Esophagus muscularis mucosa (tissue), 4 donors: ENCODE measurements at places on chromosomes 2 and 18.

- H3K36me3 ChIP-seq: no peaks in the 10 kb centered on the region
- DNase-seq: no peak
- H3K4me1 ChIP-seq: no peaks in the 10 kb centered on the region
- H3K27ac ChIP-seq: no peak overlapping the region
- H3K4me3 ChIP-seq: no peak overlapping the region
Observed at GRCh38 chr2:88307817-88308216, 137.7 kb downstream of the THNSL2 start.

DNA sequence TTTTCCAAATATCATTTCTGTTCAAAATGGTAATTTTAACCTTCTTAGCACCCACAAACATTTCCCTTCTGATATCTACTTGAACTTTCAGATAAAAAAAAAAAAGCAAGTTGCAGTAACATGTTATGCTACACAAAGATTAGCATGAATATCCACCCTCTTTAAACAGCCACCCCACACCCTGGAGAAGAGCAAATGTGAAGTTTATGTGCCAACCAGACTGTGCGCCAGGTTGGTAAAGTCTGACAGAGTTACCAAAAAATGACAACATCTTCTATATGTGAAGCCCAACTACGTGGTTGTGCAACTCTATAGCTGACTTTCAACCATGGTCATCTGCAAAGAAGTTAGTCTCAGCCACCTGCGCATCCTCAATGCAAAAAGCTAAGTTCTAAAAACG, 62.6 kb downstream of the BCL11A start:
- no peak overlapping the region for H3K27ac ChIP-seq
- DNase-seq: no peak
- no peaks in the 10 kb centered on the region for H3K4me1 ChIP-seq
- H3K36me3 ChIP-seq: no peaks in the 10 kb centered on the region
- no peaks in the 10 kb centered on the region for H3K27me3 ChIP-seq

DNA sequence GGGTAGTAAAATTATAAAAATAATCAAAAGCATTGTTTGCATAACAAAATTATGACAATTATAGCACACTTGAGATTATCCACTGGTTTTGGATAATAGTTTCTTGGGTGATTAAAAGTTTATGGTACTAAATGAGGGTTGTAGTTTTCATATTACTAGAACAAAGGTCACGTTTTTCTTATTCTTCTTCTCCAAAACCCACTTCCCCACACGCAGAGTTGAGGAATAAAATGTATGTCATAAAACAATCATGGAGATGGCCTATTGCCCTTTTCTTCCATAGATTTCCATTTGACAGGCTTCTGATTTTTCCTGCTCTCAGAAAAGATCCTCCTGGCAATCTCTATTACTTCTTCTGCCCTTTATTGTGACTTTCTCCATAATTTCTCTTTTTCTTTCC, 863.9 kb downstream of the ERBB4 start:
- no peaks in the 10 kb centered on the region for H3K27me3 ChIP-seq
- no peak overlapping the region for H3K27ac ChIP-seq
- DNase-seq: no peak
- H3K36me3 ChIP-seq: no peaks in the 10 kb centered on the region
- no peaks in the 10 kb centered on the region for H3K4me1 ChIP-seq

DNA sequence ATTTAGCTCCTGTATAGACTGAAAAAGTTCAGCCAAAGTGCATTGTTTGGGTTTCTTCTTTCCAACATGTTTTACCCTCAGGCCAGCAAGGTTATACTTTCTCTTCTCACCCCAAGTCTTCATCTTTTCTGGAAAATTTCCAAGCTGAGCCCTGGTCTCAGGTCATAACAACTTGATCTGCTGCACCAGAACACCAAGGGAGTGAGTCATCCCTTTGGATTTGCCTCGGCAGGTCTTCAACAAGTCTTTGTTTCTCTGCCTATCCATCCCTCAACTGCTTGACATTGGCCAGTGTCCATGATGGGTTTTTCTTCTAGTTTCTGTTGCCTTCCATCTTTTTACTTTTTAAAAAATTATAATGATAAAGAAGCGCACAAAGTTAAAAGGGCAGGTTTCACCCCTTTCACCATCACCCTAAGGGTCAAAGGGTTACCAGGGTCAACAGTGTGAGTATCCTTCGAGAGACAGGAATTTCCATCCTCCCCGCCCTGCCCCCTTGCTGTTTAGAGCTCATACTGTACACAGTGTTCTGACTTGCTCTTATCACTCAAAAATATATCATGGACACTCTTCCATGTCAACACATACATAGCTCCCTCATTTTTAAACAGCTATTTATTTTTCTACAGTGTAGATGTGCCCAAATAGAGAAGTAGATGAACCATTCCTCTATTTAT, 5.7 kb upstream of the SPATS2L start:
- no peak overlapping the region for H3K27ac ChIP-seq
- H3K4me1 ChIP-seq: peaks cover 8% of the 10 kb centered on the region
- DNase-seq: no peak
- no peak overlapping the region for H3K4me3 ChIP-seq

DNA sequence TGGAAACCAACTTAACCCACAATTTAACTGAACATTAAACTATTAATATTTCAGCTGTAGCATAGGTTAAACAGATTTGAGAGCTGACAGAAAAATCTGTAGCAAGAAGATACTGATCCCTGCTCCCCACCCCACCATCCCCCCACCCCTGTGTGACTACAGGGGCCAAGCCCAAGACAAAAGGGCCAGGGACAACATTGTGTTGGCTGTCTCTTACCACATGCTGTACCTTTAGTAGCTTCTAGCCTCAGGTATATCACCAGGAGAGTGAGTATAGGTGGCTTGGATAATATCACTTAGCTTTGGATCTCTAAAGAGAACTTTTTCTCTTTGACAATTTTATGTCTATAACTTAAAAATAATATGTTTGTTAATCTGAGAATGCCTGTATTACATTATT, 140.7 kb downstream of the AGPS start:
- H3K27me3 ChIP-seq: no peaks in the 10 kb centered on the region
- H3K27ac ChIP-seq: no peak overlapping the region
- H3K4me1 ChIP-seq: no peaks in the 10 kb centered on the region
- DNase-seq: no peak
